ENCODE measurements at places on chromosomes 3 and 15.

- DNase-seq = no peak
Observed at GRCh38 chr3:110485389-110485788, 586.2 kb upstream of the NECTIN3 start.

DNA sequence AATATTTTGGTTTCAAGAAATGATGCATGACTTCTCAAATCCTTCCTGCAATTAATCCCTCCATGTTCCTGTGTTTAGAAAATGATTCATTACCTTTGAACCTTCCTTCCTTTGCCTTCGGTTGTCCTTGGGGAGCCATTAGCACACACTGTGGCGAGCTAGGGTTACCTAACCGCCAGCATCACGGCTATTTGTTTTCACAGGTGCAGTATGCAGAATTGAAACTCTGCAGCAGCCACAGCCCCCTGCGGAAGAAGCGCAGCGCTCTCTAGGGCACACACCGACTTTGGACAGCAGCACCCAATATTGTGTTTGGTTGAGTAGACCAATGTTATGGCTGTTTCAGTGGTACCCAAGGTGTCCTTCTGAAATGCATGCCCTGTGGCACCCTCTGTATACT lies 247.4 kb downstream of the MCTP2 start:
- no peak for DNase-seq

DNA sequence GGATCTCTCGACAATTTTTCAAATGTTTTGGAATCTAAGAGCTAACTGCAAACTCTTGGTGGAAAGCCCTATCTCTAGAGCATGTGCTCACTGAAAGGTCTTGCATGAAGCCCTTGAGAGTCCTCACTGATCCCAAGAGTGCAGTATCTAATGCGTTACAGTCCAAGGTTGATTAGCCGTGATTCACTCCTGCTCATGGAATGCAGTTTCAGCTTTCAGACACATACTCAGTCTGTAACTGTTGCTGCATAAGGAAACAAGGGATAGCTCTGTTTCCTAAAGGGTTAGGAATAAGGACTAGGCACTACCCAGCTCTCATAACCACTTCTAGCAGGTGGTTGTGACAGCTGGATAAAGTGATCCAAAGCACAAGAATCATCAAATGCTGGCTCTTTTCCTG lies 687.4 kb upstream of the CFAP20DC start:
- DNase-seq = no peak

DNA sequence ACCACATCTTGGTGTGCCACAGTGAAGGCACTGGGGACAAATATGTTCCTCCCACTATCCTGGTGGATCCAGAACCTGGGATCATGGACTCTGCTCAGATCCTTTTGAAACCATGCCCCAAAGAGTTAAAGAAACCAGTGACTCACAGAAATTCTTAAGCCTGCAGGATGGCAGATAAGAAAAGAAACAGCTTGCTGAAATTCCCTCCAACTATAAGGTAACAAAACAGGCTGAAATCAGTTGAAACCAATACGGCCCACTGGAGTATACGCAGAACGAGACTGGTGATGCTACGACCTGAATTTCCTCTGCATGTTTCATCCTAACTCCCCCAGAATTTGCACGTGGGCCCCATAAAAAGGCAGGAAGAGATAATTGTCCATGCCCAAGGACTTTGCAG lies 209.6 kb downstream of the TJP1 start:
- DNase-seq = no peak

DNA sequence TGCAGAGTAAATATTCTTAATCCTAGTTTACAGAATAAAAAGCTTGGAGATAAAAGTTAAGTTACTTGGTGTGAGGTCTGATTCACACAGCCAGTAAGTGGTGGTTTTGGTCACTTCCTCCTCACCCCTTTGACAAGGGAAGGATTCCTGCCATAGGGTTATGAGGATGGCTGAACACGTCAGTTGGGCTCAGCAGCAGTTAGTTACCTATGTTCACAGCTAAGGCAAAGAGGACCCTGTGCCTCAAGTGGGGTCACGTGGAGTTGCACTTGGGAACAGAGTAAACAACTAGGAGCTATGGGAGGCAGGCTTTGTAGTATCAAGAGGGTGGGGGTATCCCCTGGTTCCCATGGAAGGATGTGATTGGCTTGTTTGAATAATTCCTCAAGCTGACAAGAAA lies 232.2 kb downstream of the UBE2E2 start:
- no peak for DNase-seq

DNA sequence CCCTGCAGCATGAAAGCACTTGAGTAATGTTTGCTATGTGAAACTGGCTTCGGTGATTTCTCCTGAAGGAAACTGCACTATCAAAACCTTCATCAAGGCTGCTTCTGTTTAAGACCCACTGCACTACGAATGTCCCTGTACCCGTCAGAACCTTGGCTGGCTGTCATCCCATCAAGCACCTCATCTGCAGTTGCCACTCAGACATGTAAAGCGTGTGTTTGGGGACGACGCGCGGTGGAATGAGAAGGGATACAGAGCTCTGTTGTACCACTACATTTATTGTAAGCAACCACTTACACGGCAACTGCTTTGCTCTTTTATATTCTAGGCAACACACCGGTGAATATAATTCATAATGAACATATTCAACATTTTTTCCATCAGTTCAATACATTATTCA lies 147.6 kb downstream of the TIGIT start:
- DNase-seq = no peak

- no peak for DNase-seq
Observed at GRCh38 chr3:32076566-32076965, 29.9 kb upstream of the GPD1L start.

DNA sequence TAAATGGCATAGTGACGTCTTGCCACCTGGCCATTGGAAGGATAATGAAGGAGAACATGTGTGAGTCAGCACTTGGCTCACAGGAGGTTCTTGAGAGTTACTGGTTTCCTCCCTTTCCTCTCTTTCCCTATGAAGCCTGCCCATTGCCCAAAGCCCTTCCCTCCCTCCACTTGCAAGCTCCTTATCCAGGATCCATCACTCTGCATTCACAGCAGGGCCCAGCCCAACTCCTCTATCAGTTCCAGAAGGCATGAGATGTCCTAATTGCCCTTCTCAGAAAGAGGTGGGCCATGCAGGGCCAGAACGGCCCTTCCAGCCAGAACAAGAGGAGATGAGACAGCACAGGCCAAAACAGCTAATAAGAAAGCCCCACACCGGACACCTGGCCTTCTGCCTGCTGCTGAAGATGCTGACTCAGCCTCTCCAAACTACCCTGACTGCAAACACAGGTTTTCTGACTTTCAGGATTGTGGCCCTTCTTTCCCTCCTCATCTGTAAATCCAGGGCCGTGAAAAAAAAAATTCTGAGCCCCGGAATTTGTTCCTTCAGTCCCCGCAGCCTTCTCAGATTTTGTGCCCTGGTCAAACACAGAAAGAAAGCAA lies 29.7 kb downstream of the HAPLN3 start:
- DNase-seq = no peak

DNA sequence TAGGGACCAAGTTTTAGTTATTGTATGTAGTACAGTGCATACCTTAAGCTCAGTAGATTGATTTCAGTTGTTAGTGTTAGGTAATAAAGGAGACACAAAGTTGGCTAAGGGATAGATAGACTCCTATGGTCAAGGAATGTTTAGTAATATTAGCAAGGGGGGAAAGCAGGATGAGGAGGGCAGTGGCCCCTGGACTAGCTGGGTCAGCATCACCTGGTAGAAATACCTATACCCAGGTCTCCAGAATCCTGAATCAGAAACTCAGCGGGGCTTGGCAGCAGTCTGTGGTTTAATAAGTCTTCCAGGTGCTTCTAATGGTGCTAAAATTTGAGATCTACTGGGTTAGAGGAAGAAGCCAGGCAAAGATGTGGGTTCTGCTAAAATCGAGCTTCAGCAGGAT lies 35.0 kb downstream of the BBX start:
- DNase-seq = no peak

DNA sequence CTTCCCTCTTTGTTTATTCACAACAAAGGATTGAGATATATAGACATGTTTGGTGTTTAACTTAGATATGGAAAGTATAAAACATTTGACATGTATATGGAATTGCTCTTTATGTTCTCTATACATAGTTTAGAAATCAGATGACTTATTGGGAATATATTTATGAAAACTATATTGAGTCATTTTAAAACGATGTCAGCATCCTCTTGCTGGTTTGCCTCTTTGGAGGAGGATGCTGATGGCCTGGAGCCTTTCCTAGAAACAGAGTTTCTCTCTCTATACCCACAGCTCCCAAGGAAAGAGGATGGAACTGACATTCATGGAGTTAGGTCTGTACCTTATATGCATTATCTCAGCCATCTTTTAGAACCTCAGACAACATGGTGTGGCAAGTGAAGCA lies 40.3 kb downstream of the ZBTB38 start:
- DNase-seq = no peak

DNA sequence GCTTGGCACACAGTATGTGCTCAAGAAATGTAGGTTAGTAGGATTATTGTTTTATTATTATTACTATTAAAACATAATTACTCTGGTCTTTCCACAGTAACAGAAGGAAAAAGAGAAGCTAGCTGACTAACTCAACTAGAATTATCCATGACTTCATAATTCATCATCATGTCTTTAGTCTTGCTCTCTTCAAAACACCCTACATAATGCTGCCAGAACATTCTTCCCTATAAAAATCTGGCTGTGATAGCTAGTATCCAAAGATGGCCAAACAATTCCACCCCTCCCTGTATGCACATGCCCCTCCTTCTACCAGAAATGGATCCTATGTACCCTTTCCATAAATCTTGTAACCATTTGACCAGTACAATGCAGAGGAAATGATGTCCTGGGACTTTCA lies 48.8 kb upstream of the SRGAP3 start:
- DNase-seq = no peak

DNA sequence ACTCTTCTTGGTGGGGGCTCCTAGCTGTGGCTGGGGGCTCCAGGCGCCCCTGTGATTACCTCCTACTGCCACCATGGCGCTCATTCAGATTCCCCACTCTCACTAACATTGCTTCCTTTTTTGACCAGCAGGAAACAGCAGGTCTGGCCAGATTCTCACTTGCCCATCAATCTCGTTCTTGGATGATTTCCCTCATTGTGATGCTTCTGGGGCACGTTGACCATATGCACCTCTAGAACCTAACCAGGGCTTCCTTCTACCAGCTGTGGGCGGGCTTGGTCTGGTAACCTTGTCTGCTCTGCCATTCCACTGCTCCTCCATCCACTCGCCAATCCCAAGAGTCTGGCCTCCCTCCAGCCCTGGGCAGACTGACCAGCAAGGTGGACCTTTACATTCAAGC lies 35.9 kb upstream of the PTPN23 start:
- DNase-seq = no peak

- no peak for DNase-seq
Observed at GRCh38 chr15:58505581-58505980, 73.8 kb downstream of the LIPC start.

- DNase-seq = no peak
Observed at GRCh38 chr3:193884652-193885051, 251.3 kb upstream of the HES1 start.

DNA sequence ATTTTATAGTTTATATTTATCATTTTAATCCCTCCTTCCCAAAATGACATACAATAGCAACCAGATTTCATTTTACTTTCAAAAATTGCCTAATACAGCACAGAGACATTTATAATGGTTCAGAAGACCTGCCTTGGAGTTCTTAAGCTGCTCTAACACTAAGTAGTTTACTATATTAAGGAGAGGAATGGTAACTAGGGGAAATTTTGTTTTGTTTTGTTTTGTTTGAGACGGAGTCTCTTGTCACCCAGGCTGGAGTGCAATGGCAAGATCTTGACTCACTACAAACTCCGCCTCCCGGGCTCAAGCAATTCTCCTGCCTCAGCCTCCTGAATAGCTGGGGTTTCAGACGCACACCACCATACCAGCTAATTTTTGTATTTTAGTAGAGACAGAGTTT lies 22.8 kb upstream of the CCDC50 start:
- DNase-seq = no peak

GRCh38 chr3:44400771-44401170 lies 62.2 kb downstream of the TCAIM start:
- no peak for DNase-seq

GRCh38 chr3:151903501-151903991 lies 30.1 kb downstream of the SUCNR1 start:
- DNase-seq = no peak

DNA sequence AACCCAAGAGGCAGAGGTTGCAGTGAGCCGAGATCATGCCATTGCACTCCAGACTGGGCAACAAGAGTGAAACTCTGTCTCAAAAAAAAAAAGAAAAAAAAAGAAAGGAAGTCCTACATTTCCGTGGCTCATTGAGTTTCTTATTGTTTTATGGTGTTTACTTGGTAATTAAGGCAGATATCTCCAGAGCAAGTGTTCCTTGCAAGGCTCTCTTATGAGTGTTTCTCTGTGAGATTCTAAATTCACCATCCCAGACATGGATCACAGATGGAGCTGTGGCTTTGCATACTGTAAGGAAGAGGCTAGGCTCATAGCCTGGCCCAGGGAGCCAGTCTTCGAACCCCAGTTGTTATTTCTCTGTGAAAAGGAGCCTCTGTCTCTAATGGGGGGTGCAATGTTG lies 53.0 kb downstream of the IQGAP1 start:
- no peak for DNase-seq

DNA sequence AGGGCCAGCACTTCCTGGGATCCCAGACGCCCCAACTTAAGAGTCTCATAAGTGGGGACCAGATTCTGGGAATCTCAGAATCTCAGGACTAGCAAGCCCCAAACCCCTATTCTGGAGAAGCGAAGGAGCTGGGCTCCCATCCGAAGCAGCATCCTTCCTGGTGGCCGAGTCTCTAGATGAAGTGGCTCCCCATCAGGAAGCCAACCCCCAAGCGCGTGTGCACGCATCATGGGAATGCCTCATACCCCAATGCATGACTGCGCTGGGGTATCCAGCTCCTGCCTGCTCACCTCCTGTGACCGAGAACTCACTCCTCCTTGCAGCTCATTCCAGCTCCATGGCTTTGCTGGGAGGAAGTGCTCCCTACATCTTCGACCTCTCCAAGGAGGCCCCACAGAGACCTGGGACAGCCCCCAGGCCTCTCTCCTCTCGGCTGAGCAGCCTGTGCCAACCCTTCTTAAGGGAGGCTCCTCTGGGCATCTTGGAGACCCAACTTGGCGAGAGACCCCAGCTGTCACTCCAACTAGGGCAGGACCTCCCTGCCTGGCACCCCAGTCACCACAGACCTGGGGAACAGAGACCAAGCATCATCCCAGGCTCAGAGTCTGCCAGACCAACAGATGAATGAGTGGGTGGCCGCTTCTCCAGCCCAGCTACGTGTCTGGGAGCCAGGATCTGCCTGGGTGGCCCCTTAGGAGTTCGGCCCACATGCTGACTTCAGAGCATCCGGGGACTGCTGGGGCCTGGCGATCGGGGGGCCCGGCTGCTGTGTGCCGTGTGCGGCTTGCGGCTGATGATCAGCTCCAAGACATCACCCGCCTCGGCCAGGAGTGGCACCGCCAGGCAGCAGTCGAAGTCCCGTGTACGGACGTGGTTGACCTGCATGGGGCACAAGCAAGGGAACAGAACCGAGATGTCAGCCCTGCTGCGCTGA lies 46.9 kb downstream of the GRIP2 start:
- no peak for DNase-seq

GRCh38 chr15:70539409-70539808 lies 223.9 kb downstream of the UACA start:
- no peak for DNase-seq

GRCh38 chr3:50408443-50408944 lies 49.2 kb upstream of the TMEM115 start:
- DNase-seq = no peak

Measured in common myeloid progenitor, CD34-positive (primary cell).